Endodermal cell (in vitro differentiated cells): ENCODE measurements at places on chromosomes 1 and 21. TPM values are rescaled to one million over a fixed set of nuclear protein-coding genes. Genes with fewer than 3 reads are reported as not detected.

DNA sequence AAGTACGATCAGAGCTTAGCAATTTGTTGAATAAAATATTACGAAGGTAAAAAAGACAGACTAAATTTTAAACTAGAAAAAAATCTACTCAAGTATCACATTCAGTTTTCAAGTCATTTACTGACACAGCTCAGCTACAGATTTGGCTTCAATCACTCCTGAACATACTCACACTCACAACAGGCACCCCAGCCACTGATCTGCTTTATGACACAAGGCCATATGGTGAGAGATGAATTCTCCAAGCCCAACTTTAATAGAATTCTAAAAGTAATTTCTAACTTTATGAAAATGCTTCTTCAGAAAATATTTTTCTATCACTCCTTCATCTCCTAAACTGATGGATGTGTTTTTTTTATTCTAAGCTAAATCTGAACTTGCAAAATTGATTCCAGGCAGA lies 337.1 kb downstream of the HHIPL2 start:
- H3K4me3 ChIP-seq = no peak overlapping the region
- H3K27ac ChIP-seq = no peak overlapping the region
- no peaks in the 10 kb centered on the region for H3K36me3 ChIP-seq
- H3K27me3 ChIP-seq = no peaks in the 10 kb centered on the region
- DNase-seq = no peak

The KMO gene
- not detected in 2 replicates for total RNA-seq

The KRTAP24-1 gene
- not detected in 3 replicates for total RNA-seq

DNA sequence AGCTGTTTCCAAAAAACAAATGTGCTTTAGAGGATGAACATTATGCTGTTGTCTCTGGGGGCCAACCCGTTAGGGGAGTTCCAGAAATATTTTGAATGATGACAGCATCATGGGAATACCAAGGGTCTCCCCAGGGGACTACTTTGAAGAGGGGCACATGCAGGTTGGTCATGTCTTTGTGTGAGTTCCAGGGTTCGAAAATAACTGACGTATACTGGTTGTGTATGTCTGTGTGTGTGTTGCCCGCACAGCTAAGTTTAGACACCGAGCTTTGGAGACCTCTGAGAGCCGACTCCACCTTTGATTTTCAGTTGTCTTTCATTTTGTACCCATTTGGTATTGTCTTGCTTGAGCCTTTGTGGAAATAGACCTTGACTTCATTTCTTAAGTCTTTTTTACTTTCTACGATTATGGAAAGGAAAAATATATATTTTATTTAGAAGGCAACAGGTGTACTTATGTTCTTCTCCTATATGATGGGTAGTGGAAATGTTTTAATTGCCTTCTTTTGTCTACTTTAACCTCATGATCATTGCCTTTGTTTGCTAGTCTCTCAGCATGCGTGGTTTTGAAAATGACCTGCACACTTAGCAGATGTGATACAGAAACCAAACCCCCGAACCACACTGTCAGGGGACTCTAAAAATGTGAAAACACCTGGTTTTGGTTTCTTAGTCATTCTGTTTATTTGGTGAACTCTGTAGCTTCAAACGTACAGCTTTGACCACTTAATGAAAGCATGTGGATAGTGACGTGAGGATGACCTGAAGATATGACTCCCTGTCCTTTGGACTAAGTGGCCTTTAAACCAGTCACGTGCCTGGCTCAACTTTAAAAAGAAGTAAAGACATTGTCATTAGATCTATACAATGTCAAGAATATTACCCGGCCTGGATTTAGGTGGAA lies 56.5 kb downstream of the GALNT2 start:
- peaks cover 3% of the 10 kb centered on the region for H3K4me1 ChIP-seq
- DNase-seq = no peak
- no peak overlapping the region for H3K27ac ChIP-seq
- H3K4me3 ChIP-seq = no peak overlapping the region

The GBP3 gene
- not detected in 2 replicates for total RNA-seq

The SYT14 gene
- total RNA-seq = 5.4 and 7.1 TPM in 2 replicates

DNA sequence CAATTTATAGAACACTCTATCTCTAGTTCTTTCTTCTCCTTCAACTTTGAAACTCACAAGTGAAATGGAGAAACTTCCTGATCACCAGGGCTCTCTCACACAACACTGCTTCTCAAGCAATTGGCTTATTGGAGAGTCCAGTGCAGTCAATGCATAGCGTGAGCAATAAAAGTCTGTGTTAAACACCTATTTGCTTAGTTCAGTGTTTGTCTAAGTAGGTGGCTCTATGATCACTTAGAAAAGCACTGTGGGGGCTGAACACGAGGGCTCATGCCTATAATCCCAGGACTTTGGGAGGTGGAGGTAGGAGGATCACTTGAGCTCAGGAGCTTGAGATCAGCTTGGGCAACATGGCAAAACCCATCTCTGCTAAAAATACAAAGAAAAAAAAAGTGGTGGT lies 12.2 kb downstream of the CTSS start:
- H3K36me3 ChIP-seq = no peaks in the 10 kb centered on the region
- H3K4me3 ChIP-seq = no peak overlapping the region
- DNase-seq = no peak
- H3K27ac ChIP-seq = no peak overlapping the region
- no peaks in the 10 kb centered on the region for H3K27me3 ChIP-seq
- H3K4me1 ChIP-seq = peaks cover 5% of the 10 kb centered on the region
